ENCODE measurements at places on chromosomes 6 and 20.

DNA sequence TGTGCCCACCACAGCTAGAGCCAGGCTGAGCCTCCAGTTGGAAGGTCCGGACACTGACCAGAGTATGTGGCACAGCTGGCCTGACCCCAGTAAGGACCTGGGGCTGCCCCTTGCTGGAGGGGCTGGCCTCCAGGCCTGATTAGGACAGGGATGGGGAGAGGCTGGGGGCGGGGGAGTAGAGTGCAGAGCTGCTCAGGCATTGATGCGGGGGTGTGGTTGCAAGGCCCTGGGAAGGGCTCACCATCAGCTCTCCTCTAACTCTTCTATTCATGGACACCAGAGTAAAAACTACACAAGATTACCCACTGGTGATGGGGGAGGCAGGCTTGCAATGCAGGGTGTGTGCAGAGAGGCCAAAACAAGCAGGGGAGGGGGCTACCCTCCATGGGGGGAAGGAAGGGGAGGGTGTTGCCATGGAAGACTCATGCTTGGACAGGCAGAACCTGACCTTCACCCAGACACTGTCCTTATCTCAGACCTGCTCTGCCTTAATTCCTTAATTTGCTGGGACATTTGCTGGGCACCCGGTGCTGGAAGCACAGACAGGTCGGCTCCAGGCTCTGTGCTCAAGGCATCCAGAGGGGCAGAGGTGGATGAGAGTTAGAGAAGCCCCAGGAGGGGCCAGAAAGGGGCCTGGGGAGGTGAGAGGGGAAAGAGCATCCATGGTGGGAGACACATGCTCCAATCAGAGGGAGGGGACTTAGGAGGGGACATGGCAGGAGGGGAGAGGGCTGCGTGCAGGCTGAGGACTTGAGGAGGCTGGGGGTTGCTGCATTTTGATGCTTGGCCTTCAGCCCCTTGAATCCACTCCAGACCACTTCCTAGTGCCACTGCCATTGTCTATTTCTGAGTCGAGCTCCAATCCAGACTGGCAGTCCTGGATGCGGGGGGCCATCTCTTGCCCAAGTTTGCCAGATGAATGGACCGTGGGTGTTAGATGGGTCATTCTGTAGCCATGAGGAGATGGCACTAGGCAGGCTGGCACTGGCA, 7.6 kb upstream of the EMILIN3 start:
- no peak for DNase-seq

- DNase-seq = no peak
These were observed 98.3 kb downstream of the BMP7 start for GRCh38 chr20:57167971-57168701.

DNA sequence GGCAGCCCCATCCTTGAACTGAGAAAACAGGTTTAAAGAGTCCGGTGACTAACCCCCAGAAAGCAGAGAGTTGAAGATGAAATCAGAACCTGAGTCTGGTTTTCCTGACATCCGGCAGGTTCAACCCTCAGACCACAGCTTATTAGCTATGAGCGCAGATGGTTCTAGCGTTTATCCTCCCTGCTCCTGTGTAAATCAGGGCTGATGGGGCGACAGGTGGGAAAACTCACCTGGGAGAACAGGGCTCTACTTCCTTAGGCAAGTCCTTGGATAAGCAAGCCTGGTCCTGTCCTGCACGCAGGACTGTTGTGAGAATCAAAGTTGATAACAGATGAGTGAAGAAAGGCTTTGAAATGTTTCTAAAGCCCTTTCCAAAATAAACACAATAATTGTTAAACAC, 31.4 kb downstream of the GHRH start:
- no peak for DNase-seq

DNA sequence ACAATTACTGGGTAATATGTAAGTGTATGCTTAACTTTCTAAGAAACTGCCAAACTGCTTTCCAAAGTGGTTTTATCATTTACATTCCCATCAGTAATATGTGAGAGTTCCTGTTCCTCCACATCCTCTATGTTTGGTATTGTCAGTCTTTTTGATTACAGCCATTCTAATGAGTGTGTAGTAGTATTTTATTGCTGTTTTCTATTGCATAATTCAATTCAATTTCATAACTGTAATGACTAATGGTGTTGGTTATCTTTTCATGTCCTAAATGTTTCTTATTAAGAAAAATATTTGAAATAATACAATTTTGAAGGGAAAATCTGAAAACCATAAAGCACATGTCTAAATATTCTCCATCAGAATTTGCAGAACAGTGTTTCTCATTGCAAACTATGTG, 119.3 kb downstream of the MAP3K7 start:
- DNase-seq = no peak

DNA sequence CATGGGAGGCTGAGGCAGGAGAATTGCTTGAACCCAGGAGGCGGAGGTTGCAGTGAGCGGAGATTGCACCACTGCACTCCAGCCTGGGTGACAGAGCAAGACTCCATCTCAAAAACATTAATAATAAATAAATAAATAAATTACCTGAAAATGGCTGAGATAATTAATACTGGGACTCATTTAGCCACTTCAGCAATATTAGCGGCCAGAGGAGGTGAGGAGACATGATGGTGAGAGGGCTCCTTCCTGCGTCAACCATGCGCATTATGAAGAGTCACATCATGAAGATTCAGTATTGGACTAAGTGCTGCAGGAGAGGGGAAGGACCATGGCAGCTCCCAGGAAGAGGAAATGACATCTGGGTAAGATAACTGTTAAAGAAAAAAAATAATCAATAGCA, 2.9 kb upstream of the PYGB start:
- DNase-seq = no peak

GRCh38 chr6:159788276-159788675, 1.1 kb downstream of the TCP1 start:
- peak; percentile 12 for DNase-seq

GRCh38 chr6:70686548-70687133, 19.0 kb downstream of the SMAP1 start:
- peak; percentile 24 for DNase-seq

DNA sequence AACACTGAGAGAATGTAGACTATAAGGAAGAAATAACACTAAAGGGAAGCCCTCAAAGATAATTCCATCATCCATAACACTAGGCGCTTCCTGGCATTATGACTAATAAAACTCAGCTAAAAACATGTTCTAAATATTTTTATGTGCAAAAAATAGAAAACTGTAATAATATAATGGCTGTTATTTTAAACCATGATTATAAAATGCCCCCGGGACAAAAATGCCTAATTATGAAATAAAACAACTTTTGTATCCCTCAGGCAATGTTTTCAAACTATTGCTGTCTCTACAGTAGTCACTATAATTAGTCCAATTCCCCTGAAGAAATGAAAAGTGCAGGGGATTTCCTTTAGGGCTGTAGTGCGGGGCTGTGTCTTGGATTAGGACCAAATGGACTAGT, 242.4 kb downstream of the RNF144B start:
- no peak for DNase-seq

DNA sequence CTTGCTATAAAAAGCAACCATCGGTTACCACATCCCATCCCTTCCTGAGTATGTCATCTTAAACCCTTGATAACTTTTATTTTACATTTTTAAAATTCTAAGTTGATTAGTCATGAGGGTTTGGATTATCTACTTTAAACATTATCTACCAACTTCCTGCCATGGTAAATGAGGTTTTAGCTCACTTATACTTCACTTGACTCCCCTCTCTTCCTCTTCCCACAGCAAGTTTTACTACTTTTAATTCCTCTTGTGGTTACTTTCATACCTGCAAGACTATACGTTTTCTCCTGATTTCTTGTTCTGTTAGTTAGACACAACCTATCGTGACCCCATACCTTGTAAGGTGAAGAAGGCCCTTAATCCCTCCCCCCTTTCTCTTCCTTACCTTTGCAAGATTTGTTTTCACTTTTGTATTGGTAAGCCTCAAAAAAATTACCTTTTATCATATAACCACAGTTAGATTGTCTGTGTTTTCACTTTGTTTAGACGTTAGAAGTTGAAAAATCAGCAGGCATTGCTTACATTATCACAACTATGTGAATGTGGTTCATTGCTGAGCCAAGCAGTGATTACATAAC, 60.1 kb upstream of the OGFRL1 start:
- DNase-seq = no peak

DNA sequence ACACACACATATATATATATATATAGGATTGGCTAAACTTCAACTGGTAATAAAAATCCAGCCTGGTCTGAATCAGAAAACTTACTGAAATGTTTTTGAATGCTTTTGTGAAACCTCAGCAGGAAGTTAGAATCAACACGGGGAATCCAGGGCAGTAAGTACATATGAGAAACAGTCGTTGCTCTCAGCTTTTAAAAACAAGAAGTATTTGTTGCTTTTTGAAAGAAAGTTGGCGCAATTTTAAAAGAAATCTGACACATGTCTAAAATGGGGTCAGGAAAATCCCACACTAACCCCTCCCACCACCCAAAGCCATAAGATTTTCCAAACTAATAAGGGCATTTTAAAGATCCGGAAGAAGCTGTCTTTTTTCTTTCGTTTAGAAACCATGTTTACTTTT, 11.5 kb upstream of the CCDC170 start:
- DNase-seq = no peak

- DNase-seq = no peak
These were observed 6.9 kb upstream of the ZBTB12 start for GRCh38 chr6:31908791-31909190.

DNA sequence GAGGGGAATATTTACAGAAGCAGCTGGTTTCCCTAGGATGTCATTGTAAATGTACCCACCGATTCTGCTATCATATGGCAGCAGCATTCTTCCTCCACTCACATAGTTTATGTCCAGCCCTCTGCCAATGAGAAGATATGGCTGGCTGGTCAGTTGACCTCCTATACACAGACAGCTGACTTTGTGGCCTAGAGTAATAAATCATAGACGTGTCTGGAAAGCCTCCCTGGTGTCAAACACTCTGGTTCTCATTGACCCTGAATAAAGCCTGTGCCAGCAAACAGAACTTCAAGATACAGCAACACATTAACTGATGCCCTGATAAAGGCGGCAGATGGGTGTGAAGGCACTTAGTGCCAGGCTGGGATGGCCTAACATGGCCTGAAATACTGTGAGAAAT, 52.6 kb downstream of the GPR63 start:
- no peak for DNase-seq

GRCh38 chr6:11851387-11851786, 72.8 kb upstream of the ADTRP start:
- no peak for DNase-seq

DNA sequence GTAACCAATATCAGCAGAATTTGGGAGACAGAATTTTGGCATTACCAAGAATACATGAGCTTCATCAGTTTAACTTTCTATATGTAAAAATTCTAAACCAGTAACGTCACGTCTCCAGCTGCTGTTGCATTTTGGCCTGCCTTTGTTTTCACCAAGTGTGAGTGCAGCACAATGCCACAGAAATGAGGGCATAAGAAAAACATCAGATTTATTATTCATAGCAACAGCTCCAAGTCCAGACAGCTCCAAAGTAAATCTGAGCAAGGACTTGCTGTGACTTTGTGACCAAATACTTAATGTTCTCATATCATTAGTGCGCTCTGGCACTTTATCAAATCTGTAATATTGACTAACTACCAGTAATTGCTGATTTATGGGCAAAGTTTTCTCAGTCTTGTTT, 11.0 kb upstream of the FBXL4 start:
- no peak for DNase-seq

DNA sequence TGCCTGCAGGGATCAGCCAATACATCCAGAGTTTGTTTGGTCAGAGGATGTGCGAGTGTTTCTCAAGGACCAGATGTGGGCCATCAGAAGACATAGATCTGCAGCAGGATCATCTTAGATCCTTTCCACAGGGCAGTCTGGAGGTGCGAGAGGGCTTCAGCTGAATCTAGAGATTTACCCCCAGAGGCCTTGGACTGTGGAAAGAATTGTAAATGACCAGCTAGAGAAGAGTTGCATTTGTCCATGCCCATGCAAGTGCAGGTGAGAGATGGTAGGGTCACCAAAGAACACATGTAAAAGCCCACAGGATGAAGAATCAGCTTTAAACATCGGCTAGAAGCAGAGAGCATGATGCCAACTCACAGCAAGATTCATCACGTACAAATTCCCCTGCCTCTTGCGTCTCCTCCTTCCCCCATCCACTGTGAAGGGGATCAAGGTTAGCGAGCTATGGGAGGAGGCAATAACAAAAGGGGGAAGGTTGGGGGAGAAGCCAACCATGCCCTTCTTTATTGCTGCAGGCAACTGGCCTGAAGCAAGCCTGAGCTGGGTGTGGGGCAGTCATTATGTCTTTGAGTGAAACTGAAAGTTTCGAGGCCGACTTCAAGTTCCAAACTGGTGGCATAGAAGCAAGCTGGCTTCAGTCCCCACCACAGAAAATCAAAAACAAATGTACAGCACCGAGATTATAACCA, 83.5 kb downstream of the SCML4 start:
- DNase-seq = peak; percentile 51

GRCh38 chr6:16831136-16831535, 69.9 kb upstream of the ATXN1 start:
- no peak for DNase-seq

DNA sequence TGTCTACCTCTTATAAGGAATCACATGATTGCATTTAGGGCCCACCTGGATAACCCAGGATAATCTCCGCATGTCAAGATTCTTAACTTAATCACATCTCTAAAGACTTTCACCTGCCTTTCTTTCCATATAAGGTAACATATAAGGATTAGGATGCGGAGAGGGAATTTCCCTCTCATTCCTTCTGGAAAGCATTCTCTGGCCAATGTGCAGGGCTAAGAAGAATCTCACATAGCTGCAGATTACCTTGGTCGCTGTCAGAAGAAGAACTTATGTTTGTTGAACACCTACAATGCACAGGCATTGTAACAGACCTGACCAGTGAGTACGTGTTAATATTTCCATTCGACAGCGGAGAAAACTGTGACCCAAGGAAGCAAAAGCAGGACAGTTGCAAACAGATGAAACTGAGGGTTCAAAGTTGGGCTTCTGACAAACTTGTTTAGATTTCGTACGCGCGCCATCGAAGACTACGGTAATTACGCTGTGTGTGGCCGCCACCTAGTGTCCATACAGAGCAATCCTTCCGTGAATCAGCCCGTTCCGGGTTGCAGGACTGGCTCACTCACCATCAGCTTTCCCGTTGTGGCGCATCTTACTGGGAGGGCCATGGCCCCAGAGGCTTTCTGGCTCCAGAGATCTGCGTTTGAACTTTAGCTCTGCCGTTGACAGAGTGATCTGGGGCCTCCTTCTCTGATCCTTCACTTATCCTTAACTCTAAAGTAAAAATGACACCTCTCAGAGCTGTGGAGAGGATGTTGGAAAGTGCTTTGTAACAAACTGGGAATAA, 9.5 kb downstream of the C20orf202 start:
- DNase-seq = peak; percentile 82
